IMR-90 (cell line): ENCODE measurements at places on chromosomes 3 and 15.
A peak's percentile ranks its signal among the peaks of the same experiment; 100 is the strongest.

DNA sequence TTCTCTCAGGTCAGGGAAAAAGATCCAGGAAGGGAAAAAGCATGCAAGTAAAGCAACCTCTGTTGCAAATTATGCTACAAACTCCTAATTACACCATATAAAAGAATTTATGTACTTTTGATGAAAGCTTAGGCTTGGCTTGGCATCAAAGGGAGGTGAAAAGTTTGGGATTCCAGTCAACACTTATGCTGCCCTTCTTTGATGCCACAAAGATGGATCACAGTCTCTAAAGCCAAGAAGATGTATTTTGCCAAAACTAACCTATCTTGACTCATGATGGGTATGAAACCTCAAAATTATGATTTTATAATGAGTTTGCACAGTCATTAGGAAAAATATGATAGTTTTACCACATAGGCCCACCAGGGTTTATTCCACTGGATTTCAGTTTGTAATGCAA is 101.0 kb upstream of the CCDC80 start:
- peaks cover 2% of the 10 kb centered on the region; the same call in 1 of the 2 replicates for H3K4me1 ChIP-seq
- no peak for DNase-seq
- H3K4me3 ChIP-seq, result no peak overlapping the region
- H3K27ac ChIP-seq, result no peak overlapping the region

DNA sequence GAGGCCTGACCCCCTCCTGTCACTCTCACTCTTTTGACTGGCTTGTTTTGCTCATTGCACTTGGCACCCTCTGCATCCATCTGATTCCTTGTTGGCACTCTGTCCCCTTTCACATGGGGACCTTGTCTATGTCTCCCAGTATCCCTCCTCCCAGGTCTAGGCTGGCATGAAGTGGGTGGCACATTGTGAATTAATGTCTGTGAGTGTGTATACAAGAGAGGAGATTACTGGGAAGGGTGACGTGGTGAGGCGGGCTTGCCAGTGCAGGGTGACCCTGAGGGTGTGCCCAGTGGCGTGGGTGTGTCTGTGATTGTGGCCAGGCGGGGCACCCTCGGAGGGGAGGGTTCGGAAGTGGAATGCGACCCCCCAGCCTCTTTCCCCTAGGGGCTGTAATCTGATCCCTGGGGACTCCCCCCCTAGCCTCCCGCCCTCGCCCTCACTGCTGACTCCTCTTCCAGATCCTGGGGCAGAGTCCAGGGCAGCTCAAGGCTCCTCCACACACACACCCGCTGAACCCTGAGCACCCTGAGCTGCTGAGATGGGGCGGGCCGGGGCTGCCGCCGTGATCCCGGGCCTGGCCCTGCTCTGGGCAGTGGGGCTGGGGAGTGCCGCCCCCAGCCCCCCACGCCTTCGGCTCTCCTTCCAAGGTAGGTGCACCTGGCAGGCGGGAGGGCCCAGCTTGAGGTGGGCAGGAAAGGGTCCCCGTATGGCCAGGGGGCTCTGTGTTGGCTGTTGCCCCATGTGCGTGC is at the start of gene SEMA3B:
Gene SEMA3B (plus strand): TSS at position 445 of the 749 bp plus-strand sequence. CDS start 94 bp downstream, at position 539.
- H3K4me3 ChIP-seq, result peak within 1 kb of the TSS; percentile 31
- peaks cover 64% of the 10 kb centered on the region for H3K4me1 ChIP-seq
- peak within 1 kb of the TSS; percentile 80 for H3K27ac ChIP-seq
- H3K27me3 ChIP-seq, result no peaks in the 10 kb centered on the region

DNA sequence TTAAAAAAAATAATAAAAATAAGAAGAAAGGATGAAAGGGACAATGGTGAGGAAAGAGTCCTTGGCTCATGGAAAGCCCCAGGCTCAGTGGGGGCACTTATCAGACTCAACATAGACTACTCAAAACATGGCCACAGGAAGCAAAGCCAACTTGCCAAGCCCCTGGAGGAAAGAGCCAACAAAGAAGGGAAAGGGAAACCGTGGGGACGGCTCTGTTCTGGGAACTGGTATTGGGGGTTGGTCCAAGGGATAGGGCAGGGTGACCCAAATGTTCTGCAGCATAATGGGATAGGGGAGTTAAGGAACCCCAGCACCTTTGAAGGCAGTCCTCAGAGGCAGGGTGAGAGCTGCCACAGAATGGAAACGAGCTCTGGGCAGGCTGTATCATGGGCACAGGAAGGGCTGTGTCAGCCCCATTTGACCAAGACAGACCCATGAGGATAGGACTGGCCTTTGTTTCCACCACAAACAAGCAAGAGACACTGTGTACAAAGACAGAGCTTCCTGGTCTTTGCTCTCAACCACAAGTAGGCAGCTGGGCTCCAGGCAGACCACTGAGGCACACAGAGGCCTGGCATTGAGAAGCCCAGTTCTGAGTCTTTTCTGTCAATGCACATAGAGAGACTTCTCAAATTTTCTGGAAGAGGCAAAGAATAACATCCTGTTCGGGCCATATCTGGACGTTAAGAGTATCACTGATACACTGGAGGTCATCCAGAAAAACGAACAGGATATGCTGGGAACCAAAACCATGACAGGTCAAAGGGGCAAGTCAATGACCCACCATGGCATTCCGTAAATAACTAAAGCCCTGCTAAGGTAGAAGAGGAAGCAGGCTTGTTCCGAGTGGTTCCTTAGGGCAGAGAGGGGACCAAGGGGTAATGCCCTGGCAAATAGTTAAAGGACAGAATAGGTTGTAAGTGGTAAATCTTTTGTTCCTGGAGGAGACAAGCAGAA is 10.6 kb upstream of the SEMA7A start:
- H3K27ac ChIP-seq, result no peak overlapping the region
- H3K4me1 ChIP-seq, result peaks cover 8% of the 10 kb centered on the region
- no peak overlapping the region for H3K4me3 ChIP-seq

GRCh38 chr15:31325595-31326155 is 960 bp upstream of the KLF13 start:
- H3K4me1 ChIP-seq, result peaks cover 7% of the 10 kb centered on the region
- peak overlapping the region; percentile 85 for H3K4me3 ChIP-seq
- peak; percentile 6 for DNase-seq
- peak overlapping the region; percentile 92 for H3K27ac ChIP-seq
- H3K27me3 ChIP-seq, result peaks cover 2% of the 10 kb centered on the region; the same call in 1 of the 2 replicates
- no peaks in the 10 kb centered on the region for H3K36me3 ChIP-seq

DNA sequence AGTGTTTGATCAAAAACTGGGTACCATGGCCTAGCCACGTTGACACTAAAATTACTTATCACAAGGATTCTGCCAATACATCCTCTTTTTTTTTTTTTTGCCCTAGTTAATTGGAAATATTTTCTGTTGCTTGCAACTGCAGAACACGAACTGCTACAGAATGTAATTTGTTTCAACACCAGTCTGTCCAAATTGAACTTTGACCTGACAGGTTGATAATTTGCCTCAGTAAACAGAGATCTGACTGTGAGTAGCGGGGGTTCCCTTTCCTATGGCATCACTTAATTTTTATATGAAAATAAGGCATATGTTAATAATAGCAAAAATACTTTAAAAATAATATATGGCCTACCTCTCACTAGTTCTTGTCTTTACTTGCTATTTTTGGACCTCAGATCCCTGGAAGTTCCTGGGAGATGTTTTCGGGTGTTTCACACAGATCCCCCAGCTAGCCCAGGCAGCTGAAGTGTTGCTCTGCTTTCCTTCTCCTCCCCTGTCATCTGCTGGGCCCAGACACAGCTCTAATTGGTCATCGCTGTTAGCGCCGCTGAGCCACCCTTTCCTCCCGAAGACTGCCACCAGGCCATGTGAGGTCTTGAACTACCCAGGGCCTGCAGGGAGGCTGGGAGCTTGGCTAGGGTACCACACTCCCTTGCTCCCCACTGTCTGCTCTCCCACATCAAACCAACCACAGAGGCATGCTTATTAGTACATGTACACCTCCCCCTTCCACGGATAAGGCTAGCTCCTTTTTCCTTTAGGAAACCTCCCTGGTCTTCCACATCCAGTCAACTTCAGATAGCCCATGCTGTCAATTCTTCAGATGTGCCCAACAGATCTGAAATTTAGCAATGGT is 89.8 kb upstream of the RNF7 start:
- no peaks in the 10 kb centered on the region for H3K36me3 ChIP-seq
- DNase-seq, result no peak
- no peak overlapping the region for H3K4me3 ChIP-seq
- H3K27me3 ChIP-seq, result no peaks in the 10 kb centered on the region
- no peak overlapping the region for H3K27ac ChIP-seq

DNA sequence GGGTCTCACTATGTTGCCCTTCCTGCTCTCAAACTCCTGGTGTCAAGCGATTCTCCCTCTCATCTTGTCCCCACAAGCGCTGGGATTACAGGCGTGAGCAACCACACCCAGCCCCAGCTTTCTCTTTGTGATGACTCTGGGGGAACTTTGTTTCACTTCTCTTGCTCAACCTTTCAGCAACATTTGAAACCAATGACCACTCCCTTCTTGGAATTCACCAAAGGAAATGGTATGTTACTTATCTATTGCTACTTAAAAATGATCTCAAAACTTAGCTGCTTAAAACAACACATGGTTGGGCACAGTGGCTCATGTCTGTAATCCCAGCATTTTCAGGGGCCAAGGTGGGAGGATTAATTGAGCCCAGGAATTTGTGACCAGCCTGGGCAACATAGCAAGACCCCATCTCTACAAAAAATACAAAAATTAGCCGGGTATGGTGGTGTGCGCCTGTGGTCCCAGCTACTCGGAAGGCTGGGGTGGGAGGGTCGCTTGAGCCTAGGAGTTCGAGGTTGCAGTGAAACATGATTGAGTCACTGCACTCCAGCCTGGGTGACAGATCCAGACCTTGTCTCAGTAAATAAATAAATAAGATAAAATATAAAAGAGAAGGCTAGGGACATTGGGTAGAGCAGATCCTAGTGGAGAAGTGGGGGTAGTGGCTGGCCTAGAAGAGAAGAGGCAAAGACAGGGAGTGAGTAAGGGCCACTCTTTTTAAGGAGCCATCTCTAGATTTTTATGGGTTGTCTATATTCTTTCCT is 10.3 kb upstream of the COPG1 start:
- H3K4me1 ChIP-seq, result peaks cover 2% of the 10 kb centered on the region; the same call in 1 of the 2 replicates
- no peak overlapping the region for H3K4me3 ChIP-seq
- no peaks in the 10 kb centered on the region for H3K27me3 ChIP-seq
- H3K36me3 ChIP-seq, result no peaks in the 10 kb centered on the region
- DNase-seq, result peak; percentile 25

- no peaks in the 10 kb centered on the region for H3K36me3 ChIP-seq
- H3K27me3 ChIP-seq, result no peaks in the 10 kb centered on the region
- peaks cover 23% of the 10 kb centered on the region for H3K4me1 ChIP-seq
- no peak overlapping the region for H3K27ac ChIP-seq
Measured at GRCh38 chr15:25883463-25884259, 20.5 kb upstream of the ATP10A start.

GRCh38 chr3:32340039-32340438 is 51.6 kb upstream of the CMTM7 start:
- peaks cover 13% of the 10 kb centered on the region for H3K27me3 ChIP-seq
- H3K36me3 ChIP-seq, result no peaks in the 10 kb centered on the region
- no peak overlapping the region for H3K4me3 ChIP-seq
- DNase-seq, result peak; percentile 35

DNA sequence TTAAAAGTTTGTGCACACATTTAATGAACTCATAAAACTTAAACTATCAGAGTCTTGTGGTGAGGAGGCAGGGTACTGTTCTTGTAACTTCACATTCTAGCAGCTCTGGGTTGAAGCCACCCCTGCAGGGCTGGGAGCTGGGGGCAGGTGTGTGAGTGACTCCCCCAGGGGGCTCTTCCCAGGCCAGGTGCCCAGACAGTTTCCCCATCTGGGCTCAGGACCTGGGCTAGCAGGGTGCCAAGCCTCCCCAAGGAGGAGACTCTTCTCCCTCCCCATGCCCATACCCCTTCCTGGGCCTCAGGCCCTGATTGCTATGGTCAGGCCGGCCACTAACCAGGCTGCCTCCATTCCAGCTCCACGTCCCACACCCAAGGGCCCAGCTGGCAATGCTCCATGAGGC is 22.0 kb upstream of the CHCHD6 start:
- H3K27ac ChIP-seq, result no peak overlapping the region
- no peaks in the 10 kb centered on the region for H3K36me3 ChIP-seq
- no peak overlapping the region for H3K4me3 ChIP-seq
- H3K27me3 ChIP-seq, result peaks cover 38% of the 10 kb centered on the region

DNA sequence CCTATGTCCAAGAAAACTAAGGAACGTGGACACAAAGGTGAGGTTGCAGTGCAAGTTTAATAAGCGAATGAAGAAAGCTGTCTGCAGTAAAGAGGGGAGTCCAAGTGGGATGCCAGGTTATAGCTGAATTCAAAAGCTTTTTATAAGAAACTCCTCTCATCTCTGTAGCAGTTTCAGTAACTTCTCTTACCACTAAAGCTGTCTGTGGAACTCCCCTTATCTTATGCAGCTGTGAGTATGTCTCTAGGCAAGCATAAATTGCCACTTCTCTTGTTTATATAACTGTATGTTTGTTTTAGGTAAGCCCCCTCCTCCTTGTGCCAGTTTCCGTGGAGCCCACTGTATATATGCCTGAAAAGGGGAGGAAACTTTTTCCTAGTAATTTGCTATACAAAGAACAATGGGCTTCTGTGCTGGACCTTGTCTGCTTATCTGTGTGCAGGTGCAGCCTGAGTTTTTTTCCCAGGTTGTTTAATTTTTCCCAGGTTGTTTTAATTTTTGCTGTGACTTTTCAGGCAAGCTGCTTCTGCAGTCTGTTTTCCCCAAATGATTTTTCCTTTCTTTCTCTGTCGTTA is 875.1 kb upstream of the EPHA6 start:
- no peaks in the 10 kb centered on the region for H3K27me3 ChIP-seq
- no peak for DNase-seq
- H3K36me3 ChIP-seq, result no peaks in the 10 kb centered on the region

DNA sequence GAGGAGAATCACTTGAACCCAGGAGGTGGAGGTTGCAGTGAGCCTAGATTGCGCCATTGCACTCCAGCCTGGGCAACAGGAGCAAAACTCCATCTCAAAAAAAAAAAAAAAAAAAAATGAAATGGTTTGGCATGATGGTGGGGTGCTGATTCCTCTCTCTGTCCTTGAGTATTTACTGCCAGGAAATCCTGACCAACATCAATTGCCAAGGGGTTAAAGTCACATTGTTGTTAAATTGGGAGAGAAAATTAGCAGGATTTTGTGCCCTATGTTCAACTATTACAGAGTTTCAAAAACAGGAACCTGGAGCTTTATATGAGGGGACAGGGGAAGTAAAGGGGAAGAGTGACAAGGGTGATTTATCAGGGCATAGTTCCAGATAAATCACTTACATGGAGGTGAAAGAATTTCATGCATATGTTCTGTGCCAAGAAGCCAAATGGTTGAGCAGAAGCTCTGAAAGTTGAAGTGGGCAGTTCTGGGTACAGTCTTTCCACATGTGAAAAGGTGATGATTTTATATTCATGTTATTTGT is 70.5 kb upstream of the TSEN2 start:
- H3K4me3 ChIP-seq, result no peak overlapping the region
- H3K27ac ChIP-seq, result no peak overlapping the region
- no peaks in the 10 kb centered on the region for H3K27me3 ChIP-seq
- peaks cover 3% of the 10 kb centered on the region; the same call in 1 of the 2 replicates for H3K36me3 ChIP-seq
- H3K4me1 ChIP-seq, result no peaks in the 10 kb centered on the region
